ENCODE measurements at places on chromosomes 6 and 20.

DNA sequence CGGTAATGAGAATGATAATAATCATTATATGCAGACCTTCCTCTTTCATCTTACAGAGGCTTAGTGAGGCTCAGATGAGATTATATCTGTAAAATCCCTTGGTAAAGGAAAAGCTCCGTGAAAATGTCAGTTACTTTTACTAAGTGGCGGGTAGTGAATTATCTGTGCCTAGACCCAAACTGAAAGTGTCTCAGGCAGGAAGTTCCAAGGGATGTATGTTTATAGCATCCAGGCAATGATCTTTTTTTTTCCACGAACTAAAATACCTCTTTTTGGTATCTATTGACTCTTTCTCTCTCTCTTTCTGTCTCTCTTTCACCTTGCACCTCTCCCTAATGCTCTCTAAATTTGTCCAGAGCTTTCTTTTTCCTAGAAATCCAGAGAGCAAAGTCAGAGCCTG lies 5.0 kb downstream of the TCF21 start:
- DNase-seq, result no peak

DNA sequence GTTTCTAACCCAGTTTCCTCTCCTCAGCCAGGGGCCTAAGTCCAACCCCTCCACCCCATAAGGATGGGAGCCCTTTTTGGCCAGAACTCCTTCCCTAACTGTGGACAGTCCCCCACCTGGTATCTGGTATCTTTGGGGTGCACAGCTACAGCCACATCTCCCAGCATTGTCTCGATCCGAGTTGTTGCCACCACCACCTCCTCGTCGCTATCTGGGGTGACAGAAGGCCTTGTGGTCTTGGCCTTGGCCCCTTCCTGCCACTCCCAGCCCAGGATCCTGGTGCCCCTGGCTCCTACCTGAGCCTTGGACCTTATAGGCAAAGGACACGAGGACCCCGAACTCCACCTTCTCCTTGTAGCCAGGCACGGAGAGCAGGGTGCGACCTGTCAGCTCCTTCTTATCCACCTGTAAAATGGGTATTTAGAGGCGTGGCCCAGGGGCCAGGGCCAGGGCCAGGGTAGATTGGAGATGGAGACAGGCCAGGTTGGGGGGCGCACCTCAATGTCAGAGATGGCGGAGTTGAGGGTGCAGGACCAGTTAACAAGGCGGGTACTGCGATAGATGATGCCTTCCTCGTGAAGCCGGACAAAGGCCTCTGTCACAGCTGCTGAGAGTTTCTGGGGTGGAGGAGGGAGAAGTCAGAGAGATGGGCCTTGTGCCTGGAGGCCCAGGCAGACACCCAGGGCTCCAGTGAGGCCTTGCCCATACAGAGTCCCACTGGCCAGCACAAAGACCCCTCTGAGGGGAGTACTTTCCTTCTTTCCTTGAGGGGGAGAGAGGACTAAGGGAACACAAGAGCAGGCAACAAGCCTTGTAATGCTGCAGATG lies 7.2 kb upstream of the VWA7 start:
- no peak for DNase-seq

DNA sequence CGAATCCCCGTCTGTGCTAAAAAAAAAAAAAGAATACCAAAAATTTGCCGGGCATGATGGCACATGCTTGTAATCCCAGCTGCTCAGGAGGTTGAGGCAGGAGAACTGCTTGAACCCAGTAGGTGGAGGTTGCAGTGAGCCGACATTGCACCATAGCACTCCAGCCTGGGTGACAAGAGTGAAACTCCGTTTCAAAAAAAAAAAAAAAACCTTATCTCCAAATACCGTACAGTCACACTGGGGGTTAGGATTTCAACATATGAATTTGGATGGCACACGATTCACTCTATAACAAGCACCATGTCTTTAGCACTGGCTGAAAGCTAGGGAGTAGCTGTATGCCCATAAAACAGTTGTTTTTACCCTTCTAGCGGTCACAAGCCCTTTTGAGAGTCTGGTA lies 3.8 kb downstream of the SMIM13 start:
- DNase-seq, result no peak

DNA sequence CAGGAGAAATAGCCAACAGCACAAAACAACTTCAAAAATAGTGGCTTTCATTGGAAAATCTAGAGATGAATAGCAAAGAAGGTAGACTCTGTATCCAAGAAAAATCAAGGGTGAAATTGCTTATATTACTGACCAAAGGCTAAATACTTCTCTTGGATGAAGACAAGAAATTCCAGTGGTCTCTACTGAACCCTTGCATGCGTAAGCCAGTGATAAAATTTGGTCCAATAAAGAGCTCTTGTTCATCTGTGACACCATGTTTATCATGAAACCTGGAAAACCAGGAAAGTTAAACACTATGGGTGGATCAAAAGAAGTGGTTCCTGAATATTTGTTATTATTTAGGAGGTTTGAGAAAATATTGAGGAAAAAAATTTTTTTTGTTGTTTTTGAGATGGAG lies 25.6 kb upstream of the SASH1 start:
- DNase-seq, result no peak

GRCh38 chr6:149990212-149990660 lies 26.5 kb downstream of the ULBP1 start:
- no peak for DNase-seq

DNA sequence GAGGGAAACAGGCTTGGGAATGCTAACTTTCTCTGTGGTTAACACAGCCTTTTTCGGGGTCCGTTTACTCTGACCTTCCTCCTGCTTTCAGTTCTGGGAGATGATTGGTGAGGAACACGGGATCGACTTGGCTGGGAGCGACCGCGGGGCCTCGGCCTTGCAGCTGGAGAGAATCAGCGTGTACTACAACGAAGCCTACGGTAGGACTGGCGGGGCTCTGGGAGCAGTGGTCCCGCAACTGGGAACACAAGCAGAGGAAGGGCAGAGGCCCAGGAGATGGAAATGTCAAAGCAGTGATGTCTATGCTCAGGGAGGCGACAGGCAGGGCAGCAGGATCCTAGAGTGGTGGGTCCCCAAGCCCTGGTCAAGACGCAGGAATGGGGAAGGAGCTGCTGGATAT lies 3.5 kb downstream of the TUBB1 start:
- no peak for DNase-seq

DNA sequence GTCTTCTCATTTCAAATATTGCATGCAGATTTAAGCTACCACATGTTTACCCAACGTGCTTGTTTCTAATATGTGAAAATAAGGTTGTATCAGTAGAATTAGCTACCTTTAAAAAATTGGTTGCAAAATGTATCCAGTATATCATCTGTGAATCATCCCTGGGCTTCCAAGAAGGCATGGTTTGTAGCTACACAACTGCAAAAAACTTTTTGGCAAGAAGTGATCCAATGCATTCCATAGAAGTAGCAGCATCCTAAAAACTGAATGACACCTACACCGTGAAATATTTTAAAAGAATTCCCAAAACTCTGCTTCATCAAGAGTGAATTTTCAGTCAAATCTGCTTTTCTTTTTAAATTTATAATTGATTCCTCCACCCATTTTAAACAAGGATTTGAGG lies 89.1 kb downstream of the AIG1 start:
- DNase-seq, result no peak
